ENCODE measurements at places on chromosomes 6 and 20.

DNA sequence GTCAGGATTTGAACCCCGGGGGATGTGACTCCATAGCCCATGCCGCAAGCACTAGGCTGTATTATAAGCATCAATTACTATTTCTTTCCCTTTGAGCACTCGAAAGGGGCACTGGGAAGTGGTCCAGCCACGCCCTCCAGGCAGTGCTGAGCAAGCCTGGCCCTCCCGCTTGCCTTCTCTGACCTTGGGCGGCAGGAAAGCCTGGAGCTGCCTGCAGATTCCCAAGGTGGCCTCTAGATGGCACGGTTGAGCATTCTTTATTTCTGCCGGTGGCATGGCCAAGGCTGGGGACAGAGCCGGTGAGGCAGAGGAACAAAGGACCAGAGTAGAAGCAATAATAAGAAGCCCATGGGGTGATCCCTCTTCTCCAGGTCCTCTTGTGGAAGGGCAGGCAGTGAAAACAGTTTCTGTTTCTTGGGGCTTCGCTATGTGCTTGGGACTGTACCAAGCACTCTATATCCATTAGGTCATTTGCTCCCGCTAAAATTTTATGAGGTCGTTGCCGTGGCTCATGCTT lies 32.0 kb downstream of the ARHGAP40 start:
- DNase-seq: peak; percentile 78

DNA sequence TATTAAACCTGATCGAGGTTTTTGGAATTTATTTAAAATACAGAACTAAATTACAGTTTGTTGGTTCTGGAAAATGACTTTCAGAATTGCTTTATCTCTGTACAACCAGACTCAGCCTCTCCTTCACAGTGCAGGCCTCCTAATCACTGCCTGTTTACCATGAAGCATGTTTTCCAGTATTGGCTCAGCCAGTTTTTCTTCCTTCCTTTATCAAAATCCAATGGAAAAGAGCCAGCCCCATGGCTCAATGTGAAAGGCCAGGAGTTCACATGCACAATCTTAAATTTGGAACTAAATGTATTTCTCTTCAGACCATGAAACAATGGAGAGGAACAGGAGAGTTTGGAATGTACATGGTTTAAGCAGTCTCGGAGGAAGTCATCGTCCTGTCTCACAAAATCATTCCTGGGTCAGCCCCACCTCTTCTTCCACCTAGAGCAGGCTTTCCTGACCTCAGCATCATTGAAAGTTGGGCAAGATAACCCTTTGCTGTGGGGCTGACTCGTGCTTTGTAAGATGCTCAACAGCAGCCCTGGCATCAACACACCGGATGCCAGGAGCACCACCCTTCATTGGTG lies 680.9 kb upstream of the AGPAT4 start:
- DNase-seq: no peak

- no peak for DNase-seq
Observed at GRCh38 chr6:21159465-21159864, 434.1 kb upstream of the SOX4 start.

DNA sequence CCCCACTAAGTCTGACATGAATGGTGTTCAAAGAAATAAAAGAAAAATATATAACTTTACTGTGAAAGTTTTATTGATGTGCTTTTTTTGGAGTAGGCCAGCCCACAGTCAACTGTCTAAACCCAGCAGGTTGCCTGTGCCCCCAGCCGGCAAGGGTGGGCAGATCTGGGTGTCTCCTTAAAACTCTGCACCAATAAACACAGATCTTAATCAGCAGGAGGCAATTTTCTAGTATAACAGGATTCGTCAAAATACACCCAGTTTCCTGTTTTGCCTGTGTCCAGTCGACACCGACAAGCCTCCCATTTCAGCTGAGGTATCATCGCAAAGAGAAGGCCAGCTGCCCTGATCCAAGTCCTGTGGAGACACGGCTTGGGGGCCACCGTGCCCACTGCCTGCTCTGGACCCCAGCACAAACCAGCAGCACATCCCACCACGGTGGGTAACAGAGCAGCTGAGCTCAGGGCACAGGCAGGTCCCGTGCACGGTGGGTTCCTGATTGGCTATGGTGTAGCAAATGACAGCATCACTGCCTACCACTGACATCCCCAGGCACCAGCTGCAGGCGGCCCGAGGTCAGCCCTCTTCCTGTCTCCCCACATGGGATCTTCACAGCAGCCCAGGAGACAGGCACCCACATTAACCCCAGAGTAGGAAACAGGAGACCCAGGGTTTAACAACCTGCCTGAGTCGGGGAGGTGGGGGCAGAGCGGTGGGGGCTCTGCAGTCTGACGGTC lies 15.7 kb downstream of the BMP7 start:
- DNase-seq: peak; percentile 31

DNA sequence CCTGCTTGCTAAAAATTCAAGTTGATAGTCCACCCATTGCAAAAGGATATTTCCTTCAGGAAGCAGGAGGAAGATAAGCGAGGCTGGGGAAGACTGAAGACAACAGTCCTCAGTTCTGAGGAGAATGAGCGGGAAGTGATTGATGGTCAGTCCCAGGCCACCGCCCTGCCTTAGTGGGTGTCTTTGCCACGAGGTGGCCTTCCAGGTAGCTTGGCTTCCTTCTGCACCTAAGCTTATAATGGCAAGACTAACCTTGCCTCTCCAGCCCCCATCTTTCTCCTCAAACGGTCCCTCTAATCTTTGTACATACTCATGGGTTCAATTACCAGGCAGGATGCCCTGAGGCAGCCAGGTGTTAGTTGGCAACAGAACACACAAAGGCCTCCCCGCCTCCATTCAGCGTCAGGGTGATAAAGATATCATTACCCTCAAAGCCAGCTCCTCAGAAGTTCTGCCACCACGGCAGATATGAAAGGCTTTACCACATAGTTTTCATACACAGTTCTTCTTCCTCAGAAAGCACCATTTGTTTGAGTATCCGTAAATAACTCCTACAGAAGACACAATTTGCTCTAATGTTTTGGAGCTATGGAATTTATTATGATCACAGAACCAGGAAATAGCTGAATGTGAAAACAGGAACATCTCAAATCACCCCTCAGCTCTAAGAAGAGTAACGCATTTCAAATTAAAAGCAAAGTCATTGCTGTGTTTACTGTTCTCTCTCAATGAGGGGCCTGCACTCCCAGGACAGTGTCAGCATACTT lies 249.4 kb downstream of the ATXN1 start:
- peak; percentile 48 for DNase-seq

Data from activated T-cell treated with anti-CD3 and anti-CD28 coated beads, Interleukin-2, amount 50 U/mL, for 48 hours (primary cell).